ENCODE measurements at places on chromosomes 16 and 17.

- DNase-seq: no peak
Observed at GRCh38 chr16:88430524-88431446, 22.3 kb upstream of the ZFPM1 start.

DNA sequence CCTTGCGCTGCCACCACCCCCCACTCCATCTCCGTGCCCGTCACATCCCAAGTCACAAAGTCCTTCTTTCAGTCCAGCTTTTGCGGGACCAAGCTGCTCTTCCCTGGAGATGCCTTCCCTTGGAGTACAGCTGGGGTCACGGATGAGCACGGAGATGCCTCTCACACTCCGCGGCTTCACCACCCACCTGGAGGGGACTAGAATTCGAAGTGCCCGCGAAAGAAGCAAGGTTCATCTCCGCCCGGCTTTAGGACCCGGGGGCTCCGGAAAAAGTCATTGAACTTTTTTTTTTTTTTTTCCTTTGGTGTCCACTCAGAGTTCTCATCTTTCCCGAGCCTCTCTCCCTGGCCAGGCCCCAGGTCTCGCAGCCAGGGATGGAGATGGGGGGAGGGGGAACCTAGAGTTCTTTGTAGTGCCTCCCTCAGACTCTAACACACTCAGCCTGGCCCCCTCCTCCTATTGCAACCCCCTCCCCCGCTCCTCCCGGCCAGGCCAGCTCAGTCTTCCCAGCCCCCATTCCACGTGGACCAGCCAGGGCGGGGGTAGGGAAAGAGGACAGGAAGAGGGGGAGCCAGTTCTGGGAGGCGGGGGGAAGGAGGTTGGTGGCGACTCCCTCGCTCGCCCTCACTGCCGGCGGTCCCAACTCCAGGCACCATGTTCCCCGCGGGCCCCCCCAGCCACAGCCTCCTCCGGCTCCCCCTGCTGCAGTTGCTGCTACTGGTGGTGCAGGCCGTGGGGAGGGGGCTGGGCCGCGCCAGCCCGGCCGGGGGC is at the start of gene FKBP10:
Gene FKBP10, plus strand, starts transcription at position 624 of the 771 bp plus-strand sequence. Its CDS starts 31 bp downstream, at position 655.
- DNase-seq: no peak

GRCh38 chr16:5557448-5557847 is 459.9 kb upstream of the EEF2KMT start:
- DNase-seq: no peak

GRCh38 chr17:55577687-55578086 is 66.4 kb upstream of the SMIM36 start:
- no peak for DNase-seq

- no peak for DNase-seq
Observed at GRCh38 chr16:7366993-7367880, 34.6 kb downstream of the RBFOX1 start.

DNA sequence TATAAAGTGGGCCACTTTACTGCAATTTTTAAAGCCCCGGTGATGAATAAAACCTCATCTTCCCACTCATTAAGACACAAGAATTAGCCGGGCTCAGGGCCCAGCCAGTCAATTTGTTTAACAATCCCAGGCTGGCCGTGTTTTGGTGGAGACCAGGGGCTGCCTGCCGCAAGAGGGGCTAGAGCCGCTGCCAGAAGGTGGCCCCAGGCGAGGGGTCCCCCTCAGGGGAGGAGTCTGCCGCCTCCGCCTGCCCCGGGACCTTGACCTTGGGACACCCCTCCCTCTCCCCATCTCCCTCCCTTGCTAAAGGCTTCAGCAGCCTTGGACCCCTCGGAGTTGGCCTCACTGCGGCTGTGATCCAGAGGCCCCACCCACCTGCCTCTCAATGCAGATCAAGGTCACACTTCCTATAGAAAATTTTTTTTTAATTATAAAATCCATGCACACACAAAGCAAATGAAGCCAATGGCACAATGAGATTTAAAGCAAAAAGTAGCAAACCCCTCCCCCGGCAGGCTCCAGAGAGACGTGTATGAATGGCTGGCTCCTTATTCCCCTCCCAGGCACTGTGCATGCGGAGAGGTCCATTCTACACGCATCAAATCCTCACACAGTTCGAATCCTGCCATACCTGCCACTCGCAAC is 23.0 kb upstream of the SLC38A10 start:
- DNase-seq: no peak

DNA sequence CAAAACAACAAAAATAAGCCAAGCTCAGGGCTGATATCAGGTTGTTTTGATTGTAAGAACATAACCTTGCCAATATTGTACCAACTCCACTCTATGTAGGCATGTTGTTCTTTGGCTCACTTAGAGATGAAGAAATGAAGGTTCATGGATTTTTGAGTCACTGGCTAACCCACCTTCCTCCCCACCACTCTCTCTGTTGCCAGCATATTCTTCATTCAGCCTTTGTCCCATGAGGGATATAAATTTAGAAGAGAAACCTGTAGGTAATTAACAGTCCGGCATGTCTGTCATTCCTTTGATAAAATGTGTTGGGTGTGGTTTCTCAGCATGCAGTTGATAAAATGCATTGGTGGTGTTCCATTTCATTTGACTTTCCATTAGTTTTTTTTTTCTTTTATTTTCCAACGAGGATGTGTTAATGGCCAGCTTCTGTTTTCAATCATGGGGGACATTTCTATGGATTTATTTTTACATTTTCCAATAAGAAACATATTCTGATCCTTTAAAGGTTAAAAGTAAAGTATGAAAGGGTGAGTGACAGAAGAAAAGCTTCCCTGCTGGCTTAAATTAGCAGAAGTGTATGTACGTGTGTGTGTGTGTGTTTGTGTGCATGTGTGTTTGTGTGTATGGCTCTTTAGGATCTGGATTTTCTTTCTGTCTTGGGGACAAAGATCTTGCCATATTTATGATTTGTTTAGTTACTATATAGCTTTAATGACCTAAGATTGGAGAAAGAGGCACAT is 166.2 kb upstream of the KCNJ16 start:
- no peak for DNase-seq

GRCh38 chr17:13359774-13360173 is 242.0 kb downstream of the HS3ST3A1 start:
- DNase-seq: no peak

- peak; percentile 95 for DNase-seq
Observed at GRCh38 chr17:75785016-75785890, 647 bp downstream of the UNK start.

GRCh38 chr17:61362852-61363600 is 36.6 kb upstream of the TBX2 start:
- DNase-seq: no peak

- DNase-seq: no peak
Observed at GRCh38 chr16:16106466-16106865, 116.8 kb downstream of the ABCC6 start.

GRCh38 chr16:79309606-79310005 is 290.9 kb downstream of the MAF start:
- no peak for DNase-seq

DNA sequence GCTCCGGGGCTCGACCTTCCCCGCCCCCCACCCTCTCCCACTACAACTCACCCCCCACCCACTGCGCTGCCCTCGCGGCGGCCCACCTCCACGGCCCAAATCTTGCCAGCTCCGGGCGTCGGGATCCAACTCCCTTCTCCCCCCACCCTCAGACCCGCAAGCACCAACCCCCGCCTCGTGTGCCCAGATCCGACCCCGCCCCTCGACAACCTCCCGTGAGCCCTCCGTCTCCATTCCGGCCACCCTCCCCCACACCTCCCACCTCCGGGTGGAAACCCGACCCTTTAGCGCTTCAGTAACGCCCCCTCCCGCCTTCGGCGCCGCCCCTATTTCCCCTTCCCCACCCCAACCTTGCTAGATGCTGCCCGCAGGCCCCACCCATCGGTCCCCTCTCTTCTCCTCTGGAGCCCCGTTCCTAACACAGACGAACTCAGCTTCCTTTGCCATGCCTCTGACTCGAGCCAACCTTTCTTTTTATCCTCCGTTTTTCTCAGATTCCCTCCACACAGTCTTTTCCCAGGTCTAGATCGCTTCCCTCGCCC is 717 bp downstream of the UBE2Z start:
- no peak for DNase-seq

DNA sequence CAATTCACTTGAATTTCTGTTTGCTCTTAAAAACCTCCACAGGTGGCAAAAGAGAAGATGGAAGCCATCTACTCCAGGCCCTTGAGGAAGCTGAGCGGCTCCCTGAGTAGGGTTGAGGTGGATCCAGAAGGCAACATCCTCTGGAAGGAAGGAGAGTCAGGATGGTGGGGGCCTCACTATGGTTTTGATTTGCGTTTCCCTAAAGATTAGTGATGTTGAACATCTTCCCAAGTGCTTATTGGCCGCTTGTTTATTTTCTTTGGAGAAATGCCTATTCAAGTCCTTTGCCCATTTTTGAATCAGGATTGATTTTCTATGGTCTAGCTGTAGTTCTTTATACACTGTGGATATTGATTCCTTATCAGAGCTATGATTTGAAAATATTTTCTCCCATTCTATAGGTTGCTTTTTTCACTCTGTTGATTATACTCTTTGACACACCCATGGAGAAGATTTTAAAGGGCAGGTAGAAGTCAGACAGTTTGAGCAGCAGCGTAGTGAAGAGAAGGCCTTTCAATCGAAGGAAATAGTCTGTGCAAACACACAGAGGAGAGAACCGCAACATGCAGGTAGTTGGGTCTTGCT is 58.6 kb downstream of the WSB1 start:
- DNase-seq: no peak

- DNase-seq: no peak
Observed at GRCh38 chr16:12398029-12398682, 405.5 kb downstream of the CPPED1 start.

- no peak for DNase-seq
Observed at GRCh38 chr17:82457929-82458178, 687 bp upstream of the NARF start.

DNA sequence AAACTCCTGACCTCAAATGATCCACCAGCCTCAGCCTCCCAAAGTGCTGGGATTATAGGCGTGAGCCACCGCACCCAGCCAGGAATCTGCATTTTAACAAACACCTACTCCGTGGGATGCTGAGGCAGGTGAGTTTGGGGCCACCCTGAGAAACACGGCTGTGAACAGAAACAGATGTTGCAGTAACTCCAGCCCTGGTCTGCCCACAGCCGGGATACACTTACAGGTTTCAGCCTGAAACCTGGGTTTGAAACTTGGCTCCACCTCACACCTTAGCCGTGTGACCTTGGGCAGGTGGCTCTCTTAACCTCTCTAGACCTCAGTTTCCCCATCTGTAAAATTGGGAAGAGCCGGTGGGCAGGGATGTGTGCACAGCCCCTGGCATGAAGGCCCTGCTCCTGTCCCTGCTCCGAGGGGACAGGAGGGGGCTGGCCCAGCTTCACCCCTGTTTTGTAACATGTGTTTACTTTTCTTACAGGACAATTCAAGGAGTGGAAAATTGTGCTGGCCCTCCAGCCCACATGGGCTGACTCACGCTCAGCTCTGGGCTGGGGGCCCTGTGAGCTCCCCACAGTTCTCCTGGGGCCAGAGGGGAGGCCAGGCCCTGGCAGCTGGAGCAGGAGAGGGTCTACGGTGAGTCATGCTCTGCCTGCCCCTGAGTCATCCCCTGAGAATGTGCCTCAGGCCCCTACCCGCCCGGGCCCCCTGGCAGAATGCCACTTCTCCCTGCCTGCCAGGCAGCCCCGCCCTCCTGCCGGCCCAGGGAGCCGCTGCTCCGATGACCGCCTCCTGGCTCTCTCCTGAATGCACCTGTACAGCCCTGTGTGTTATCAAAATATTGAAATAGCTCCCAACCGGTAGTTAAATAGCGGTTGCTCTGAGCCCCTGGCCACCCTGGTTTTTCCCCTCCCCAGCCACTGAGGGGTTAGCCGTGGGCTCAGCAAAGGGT is 7.7 kb upstream of the PPL start:
- DNase-seq: peak; percentile 96

DNA sequence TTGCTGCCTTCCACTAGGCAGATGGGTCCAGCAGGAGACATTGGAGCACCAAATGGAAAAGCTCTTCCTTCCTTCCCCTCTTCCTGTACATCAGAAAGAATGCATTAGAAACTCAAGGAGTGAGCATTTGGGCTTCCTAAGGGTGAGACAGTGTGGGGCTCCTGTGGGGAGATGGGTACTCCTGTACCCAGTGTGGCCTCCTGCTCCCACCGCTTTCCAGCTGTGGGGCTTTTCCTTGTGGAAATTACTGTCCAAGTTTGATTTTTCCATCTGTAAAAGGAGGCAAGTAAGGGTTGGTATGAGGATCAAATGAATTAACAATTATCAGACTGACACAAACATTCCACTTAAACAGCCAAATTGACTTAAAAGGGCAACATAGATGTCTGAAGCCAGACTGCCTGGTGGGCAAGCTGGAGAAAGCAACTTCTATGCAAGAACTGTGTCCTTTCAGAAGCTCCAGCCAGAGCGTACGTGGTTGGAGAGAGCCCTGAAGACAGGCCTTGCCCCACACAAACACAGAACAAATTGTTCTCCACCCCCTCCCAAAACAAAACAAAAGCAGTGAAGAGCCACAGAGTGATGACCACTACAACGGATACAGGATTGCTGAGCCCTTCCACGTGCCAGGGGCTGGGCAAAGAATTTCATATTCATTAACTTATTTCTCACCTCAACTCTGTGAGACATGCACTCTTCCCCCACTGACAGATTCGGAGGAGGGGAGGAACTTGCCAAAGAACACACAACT is 23.1 kb upstream of the ALDH3A1 start:
- no peak for DNase-seq

GRCh38 chr17:81599719-81600486 is 37.0 kb downstream of the NPLOC4 start:
- no peak for DNase-seq

DNA sequence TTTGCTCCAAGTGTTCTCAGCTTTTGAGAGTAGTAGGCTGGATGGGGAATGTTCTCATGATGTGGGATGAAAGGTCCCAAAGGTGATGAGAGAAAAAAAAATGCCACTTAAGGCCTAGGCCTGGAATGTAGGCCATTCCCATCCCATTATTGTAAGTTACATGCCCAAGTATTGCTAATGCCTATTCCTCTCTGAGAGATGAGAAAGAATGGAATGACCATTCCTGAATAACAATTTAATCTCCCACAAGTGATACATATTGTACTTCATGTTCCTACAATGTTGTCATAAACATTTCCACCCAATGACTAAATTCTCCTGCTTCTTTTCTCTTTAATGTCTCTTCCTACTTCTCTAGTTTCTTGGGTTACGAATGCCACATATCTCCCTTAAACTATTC is 102.8 kb upstream of the KCNJ16 start:
- no peak for DNase-seq

DNA sequence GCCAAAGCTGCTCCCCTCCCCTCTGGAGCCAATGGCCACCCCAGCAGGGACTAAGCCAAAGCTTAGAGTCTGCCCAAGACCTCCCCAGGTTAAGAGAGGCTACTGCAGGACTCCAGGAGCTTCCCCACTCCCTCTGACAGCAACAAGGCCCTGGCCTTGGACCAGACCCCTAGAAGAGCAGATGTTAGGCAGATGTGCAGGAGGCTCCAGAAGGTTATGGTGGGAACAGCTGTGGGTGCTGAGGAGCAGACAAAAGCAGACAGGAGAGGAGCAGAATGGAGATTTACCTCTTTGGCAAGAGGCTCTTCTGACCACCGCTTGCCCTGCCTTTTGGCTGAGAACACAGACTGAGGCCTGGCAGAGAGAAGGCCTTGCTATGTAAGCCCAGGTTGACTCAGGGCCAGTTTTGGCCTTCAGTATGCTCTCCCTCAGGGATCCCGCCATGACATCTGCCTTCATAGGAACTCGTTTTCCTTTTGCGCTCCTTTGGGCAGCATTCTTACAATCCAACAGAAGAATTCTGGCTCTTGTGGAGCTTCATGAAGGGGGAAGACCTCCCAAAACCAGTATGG is 113.0 kb downstream of the RBFOX3 start:
- DNase-seq: no peak
